Amniotic stem cell (primary cell): ENCODE measurements at places on chromosomes 3 and 15.
A peak's percentile ranks its signal among the peaks of the same experiment; 100 is the strongest.

DNA sequence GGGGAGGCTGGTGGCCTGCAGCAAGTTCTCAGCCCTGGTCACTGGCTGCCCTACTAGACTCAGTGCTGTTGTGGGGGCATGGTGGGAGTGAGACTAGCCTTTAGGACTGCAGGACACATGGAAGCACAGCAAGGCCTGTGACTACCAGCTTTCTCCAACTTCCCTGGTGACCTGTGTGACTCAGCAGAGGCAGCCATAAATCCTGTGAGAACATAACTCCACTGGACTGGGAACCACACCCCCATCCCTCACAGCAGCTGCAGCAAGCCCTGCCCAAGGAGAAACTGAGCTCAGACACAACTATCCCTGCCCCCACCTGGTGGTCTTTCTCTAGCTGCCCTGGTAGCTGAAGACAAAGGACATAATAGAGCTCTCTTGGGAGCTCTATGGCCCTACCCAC, 111.3 kb downstream of the DCLK3 start:
- no peak for DNase-seq

DNA sequence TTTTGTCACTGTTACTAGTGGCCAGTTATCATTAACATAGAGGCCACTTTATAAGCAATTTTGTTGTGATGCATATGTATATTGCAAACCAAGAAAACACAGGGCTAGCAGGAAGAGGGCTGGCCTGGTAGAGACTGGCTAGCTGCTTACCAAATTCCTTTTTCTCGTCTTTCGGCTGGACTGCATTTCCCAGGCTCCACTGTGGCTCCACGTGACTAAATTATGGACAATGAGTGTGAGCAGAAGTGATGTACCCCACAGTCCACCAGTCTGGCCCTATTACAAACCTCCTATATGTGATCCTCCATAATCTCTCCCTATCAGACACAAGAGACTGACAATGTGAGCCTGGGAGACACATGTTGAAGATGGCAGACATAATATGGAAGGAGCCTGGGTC, 257.0 kb downstream of the MFSD1 start:
- DNase-seq = no peak

GRCh38 chr15:52879145-52879544, 89.0 kb upstream of the ONECUT1 start:
- no peak for DNase-seq

DNA sequence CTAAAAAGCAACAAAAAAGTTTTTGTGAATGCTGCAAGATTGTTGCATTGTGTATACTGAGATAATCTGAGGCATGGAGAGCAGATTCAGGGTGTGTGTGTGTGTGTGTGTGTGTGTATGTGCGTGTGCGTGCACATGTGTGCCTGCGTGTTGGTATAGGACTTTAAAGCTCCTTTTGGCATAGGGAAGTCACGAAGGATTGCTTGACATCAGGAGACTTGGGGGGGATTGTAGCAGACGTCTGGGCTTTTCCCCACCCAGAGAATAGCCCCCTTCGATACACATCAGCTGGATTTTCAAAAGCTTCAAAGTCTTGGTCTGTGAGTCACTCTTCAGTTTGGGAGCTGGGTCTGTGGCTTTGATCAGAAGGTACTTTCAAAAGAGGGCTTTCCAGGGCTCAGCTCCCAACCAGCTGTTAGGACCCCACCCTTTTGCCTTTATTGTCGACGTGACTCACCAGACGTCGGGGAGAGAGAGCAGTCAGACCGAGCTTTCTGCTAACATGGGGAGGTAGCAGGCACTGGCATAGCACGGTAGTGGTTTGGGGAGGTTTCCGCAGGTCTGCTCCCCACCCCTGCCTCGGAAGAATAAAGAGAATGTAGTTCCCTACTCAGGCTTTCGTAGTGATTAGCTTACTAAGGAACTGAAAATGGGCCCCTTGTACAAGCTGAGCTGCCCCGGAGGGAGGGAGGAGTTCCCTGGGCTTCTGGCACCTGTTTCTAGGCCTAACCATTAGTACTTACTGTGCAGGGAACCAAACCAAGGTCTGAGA, 4.7 kb downstream of the BHLHE40 start:
- DNase-seq = peak; percentile 41

DNA sequence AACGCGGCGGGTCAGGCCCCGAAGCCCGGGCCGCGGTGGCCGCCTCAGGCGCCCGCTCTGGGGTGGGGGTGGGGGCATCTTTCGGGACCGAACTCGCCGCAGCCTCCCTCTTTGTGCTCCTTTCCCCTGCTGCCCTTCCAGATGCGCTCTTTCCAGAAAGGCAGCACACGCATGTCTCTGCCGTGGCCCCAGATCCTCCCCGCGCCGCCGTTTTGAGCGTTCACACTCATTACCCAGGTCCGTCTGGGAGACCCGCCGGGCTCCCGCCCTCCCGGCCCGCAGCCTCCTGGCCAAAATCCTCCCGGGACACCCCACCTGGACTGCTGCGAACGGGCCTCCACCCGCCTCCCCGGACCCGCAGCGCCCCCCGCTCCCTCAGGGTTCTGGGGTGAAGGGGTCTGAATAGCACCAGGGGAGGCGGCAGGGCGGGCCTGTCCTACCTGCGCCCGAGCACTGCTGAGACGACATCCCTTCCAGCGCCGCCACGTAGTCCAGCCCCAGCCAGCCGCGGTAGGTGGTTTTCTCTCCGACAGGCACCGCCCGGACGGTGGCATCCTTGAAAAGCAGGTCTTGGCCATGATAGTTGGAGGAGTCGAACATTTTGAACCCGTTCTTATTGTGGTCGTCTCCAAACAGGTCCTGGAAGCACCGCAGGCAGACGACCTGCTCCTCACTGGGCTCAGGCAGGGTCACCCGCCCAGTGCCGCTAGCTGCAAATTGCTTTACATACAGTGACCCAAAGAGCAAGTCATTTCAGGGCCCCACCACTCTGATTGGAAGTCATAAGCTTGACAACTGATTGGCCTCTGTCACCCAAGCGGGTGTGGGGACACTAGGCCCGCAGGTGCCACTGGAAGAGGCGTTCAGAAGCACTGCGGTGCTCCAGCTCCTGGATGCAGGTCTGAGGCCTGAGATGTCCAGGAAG, 25.9 kb downstream of the MELTF start:
- no peak for DNase-seq

- no peak for DNase-seq
Measured at GRCh38 chr15:85630311-85630710, 164.4 kb downstream of the KLHL25 start.

GRCh38 chr3:126659915-126660886, 5.3 kb upstream of the TXNRD3 start:
- DNase-seq = no peak

- DNase-seq = no peak
Measured at GRCh38 chr3:124800511-124801258, 70.4 kb downstream of the UMPS start.

GRCh38 chr3:56336023-56336422, 132.2 kb downstream of the ERC2 start:
- no peak for DNase-seq

DNA sequence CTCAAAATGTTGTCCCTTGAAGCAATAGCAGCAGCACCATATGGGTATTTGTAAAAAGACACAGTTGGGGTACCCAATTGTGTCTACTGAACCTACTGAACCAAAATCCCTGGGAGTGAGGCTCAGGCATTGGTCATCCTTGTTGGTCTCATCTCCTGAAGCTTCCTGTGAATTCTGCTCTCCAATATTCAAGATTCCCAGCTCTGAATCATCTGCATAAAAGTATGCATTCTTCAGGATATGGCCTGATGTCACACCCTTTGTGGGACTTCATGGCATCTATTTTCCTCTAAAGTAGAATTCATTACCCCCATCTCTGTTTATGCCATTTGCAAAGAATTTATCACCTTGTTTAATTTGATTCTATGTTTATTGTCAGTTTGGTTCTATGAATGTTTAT, 13.3 kb upstream of the PTX3 start:
- DNase-seq = no peak

DNA sequence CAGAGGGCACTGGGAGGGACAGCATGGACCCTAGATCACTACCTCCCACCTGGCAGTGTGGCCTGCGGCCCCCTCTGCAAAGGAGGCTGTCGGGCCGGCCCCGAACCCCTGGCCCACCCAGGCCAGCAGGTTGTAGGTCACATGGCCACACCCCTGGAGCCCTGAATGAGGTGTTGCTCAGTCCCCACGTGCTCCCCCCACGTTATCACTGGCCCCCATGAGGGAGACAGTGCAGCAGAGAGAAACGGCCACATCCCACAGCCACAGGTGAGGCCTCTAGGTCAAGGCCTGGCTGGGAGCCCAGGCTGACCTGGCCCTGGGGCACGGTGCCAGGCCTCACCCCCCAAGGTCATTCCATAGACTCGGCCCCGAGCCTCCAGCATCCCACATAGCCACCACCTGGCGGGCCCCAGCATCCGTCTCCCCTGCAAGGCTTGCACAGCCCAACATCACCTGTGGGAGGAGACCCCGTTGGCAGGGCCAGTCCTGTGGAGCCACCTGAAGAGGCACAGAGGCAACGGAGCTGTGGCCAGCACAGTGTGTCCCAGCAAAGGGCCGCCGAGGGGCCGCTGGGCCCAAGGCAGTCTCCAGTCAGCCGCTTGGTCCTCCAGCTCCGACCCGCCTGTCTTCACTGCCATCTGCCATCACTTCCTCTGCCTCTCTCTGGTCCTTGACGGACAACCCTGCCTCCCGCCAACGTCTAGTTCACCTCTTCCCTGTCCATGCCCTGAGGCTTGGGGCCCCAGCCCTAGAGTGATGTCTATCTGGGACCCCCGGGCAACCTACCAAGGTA, 53.1 kb downstream of the DNAJB8 start:
- DNase-seq = no peak

GRCh38 chr15:40104865-40105516, 3.7 kb downstream of the BMF start:
- DNase-seq = peak; percentile 85

DNA sequence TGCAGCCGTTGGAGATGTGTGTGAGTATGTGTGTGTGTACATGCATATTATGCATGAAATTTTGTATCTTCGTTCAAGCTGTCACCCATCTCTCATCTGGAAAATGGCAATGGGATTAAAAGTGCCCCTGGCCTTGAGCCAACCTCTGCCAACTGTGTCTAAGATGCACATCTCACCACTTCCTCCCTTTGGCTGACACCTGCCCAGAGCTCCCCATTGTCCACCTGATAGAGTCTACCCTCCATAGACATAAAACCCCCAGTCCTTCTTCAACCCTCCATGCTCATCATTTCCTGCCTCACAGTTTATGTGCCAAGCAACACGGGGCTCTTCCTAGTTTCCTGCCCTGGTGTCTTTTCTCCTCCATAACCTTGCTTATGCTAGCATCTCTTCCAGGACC, 187.5 kb upstream of the HES1 start:
- DNase-seq = no peak

DNA sequence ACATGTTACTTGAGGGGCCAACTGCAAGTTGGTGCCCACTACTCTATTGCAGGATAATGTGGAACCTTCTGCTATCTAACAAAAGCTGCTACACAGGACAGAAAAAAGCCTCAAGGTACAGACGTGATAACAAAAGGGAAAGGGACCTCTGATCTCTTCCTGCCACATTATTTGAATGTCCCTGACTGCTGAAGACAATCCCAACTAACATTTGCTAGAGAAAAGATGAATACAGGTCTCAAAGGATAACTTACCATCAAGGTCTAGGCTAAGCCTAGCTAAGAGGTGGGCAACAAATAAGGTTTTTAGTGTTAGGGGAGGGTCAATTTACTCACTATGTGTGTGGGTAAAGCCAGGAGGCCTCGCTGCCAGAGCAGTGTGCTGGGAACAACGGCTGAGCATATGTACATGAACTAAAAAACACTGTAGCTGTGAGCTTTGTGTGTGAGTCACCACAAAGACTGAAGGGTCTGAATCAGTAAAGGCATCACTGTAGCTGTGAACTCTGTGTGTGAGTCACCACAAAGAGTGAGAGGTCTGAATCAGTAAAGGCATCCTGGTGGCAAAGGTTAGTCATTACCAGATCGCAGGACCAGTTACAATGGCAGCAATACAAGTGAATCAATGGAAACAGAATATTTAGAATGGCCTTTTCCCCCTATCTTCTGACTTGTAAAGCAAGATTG, 111.7 kb downstream of the LMLN start:
- no peak for DNase-seq

DNA sequence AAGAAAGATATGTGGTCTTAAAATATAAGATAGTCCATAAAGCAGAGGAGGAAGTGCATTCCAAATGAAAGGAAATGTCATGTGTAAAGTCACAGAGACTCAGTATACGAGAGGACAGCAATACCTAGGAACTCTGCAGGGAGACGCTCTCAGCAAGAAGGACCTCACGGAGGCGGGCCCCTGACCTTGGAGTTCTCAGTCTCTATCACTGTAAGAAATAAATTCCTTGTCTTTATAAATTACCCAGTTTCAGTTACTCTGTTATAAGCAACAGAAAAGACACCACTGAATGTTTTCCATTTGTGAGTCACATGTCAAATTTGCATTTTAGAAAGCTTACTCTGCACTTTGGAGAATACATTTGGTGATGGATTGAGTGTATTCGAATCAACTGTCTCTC, 140.6 kb downstream of the GBE1 start:
- DNase-seq = no peak

DNA sequence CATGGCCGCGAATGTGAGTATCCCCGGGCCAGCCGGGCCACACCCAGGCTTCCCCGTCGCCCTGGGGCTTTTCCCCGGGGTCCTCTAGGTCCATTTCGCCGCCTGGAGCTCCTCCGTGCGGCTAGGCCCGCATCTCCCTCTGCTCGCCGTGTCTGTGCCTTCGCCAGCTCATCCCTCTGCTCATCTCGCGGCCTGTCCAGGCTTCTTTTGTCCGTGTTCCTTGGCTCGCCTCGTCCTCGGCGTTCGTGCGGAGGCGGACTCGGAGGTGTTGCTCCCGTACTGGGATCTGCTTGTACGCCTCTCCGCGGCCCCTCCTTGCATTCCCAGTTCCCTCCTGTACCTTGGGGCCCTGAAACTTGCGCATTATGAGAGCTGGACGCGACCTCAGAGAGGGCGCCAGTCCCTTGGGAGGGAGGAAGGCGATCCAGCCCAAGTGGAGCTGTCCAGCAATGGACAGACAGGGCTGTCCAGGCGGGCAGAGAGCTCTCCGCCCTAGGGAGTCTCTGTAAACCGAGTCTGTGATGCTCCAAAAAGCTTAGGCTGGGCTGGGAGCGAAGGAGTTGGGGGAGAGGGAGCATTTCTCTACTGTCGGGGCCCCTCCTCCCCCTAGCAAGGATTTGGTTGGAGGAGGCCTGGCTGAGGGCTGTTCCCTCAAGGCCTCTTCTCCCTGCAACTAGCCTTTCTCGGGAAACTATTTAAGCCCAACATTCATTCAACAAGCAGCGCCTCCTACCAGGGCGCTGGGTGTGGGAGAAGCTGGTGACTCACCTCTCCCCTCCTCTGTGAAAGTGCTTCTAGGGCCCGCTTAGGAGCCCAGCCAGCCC, 553 bp downstream of the TMEM43 start:
- peak; percentile 72 for DNase-seq

DNA sequence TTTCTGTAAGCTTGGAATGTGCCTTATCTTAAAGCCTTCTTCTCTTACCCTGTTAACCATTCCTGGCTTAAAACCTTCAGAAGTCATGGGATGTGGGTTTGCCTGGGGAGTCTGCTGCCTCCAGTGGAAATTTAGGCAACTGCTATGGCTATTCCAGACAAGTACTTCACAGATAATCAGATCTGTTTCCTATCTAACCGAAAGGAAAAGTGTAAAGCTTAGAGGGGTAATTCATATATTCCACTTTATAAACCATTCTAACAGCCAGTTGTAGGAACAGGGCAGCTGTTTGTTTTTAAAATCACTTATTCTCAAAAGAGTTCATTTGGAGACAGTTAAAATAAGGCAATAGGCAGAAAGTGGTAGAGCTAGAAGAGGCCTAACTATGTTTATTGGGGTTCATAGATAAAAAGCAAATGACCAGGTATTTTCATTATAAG, 219.9 kb downstream of the TCF12 start:
- no peak for DNase-seq
